ENCODE measurements at places on chromosomes 13 and 19. TPM values are rescaled to one million over a fixed set of nuclear protein-coding genes. Genes with fewer than 3 reads are reported as not detected.

- peak; percentile 21 for DNase-seq
These were observed 713.5 kb downstream of the DIAPH3 start for GRCh38 chr13:59450229-59450628.

- DNase-seq, result no peak
These were observed 116.6 kb upstream of the SPACA7 start for GRCh38 chr13:112259511-112259910.

BORCS8 gene
- 30.2 TPM for total RNA-seq

INAFM1 gene
- total RNA-seq, result 7.0 TPM

Measured in G401 (cell line).